ENCODE measurements at places on chromosomes 3 and 15.

GRCh38 chr3:105394177-105394576 lies 27.5 kb downstream of the ALCAM start:
- DNase-seq = no peak

GRCh38 chr15:94231723-94232468 lies 535 bp downstream of the MCTP2 start:
- DNase-seq = no peak

- DNase-seq = no peak
Observed at GRCh38 chr15:90437516-90437915, 49.5 kb downstream of the IQGAP1 start.

GRCh38 chr15:70870051-70870450 lies 16.1 kb upstream of the LARP6 start:
- no peak for DNase-seq

DNA sequence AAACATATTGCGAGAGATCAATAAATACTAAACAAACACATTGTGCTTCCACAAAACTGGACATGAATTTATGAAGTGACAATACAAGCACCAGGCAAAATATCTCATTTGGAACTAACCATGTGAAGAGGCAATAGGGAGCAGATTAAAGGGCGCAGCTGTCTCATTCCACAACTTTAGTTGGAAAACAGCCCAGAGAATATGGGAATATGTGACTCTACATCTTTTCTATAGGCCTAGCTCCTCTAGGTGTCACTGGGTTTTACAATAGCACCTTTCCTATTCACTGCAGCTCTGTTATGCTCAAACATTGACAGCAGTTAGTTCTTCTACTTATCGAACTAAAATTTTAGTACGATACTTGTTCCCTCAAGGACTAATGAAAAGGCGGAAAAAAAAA lies 866.3 kb upstream of the GBE1 start:
- no peak for DNase-seq

DNA sequence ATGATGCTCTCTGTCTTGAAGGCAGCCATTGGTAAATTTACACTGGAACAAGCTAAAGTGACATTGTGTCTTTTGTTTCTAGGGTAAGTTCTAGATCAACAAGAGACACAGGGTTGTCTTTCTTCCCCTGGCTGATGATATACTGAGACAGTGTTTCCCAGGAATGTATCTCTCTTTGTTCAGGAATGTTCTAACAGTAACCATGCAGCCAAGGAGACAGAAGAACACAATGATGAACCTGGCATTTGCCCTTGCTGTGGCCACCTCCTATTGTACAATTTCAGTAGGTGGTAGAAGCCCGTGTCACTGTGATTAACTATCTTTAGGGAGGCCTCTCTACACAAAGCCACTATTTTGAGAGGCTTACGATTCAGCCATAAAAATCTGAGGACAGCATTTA lies 130.7 kb downstream of the LRTM1 start:
- DNase-seq = no peak

- DNase-seq = no peak
Observed at GRCh38 chr15:82950295-82950694, 2.2 kb downstream of the HOMER2 start.

DNA sequence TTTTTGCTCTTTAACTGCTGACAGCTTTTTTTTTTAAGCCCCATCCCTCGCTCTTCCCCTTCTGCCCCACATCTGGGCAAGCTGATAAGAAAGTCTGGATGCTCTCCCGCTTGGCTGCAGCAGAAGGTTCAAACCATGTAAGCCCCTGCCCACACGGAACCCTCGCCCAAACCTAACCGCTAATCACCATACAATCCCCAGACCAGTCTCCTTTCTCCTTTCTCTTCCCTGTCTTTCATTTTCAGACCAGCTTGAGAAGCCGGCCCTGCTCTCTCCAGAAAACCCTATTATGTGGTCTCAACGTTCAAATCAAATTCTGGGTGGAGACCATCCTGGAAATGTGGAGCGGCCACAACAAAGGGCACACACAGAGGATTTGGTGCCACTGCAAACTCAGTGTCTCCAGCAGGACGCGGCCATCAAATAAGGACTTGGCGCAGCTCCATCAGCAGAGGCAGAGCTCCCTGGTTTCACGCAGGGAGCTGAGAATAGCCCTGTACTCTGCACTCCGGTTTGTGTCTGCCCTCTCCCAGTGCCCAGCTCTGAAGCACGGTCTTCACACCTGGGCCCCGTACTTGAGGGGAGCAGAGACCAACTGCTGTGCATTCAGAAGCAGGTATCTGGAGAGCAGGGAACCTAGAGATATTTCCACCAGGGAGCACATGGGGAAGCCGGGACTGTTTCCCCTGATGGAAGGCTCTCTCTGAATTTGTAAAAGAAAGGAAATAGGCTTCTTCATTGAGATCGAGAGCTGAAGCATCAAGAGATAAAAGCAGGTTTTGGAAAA lies 92.6 kb downstream of the XXYLT1 start:
- DNase-seq = no peak

GRCh38 chr15:51022206-51022605 lies 72.5 kb downstream of the TNFAIP8L3 start:
- DNase-seq = no peak

GRCh38 chr3:126556637-126557414 lies 1.9 kb downstream of the C3orf22 start:
- DNase-seq = no peak

DNA sequence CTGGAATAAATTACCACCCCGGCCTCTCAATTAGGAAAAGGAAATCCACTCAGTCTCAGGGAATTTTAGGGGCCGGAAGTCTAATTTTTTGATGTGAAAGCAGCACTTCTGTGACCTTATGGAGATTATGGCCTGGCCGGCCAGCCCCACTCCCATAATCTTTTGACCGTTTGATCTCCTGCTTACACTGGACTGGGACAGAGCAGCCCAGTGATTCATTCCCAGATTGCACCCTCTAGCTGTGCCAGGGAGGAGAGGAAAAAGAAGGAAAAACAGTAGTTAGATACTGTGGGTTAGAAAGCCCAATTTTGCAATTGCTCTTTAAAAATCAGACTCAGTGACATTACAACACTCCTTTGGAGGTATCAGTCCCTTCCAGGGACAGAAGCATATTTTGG lies 32.4 kb downstream of the GJD2 start:
- DNase-seq = no peak

- DNase-seq = no peak
Observed at GRCh38 chr3:151351219-151351618, 21.9 kb upstream of the P2RY13 start.

- DNase-seq = no peak
Observed at GRCh38 chr3:125381314-125381713, 6.2 kb upstream of the ZNF148 start.

- no peak for DNase-seq
Observed at GRCh38 chr15:100221471-100222348, 120.1 kb downstream of the ADAMTS17 start.

DNA sequence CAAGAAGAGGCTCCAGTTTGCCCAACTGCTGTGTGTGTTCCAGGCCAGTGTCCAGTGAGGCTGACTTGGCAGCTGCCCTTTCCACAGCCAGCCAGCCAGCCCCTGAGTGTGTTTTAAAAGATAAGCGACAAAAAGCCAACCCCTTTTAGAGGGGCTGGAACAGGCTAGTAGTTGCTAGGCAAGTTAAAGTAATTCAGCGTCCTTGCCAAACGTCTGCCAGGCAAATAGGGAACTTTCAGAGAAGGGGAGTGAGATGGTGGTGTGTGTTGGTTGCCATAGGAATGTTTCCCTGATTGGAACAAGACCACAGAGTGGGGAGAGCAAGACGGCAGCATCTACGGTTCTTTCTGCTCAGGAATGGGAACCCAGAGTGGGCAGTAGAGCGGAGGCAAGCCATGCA lies 86.3 kb downstream of the TMEM108 start:
- DNase-seq = peak; percentile 69

DNA sequence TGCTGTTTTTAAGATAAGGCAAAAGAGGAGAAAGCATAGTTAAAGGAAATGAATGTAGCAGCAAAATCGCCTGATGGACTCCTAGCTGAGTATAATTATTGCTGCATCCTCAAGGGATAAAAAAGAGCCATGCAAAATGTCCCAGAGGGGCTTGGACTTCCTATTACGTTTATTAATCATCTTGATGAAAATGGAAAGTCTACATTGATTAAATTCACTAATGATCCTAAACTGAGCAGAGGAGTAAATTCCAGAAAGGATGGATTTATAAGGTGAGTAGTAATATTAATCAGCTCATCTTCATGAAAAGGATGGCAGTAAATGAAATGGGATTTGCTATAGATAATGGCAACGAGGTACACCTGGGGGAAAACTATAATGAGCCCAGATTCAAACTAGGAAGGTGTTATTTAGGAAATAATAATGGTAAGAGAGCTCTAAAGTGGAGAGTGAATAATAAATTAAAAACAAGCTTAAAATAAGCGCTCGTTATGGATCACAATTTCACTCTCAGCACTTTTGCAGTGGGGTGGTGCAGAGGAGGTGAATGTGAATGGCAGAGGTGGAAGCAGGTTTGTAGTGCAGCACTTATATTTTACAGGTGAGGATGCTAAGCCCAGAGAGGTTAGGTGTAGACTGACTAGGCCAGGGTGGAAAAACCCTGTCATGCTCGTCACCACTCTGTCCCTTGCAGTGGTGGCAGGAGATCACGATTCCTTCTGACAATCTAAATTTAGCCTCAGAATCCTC lies 22.3 kb downstream of the IL5RA start:
- no peak for DNase-seq

GRCh38 chr3:172275586-172275985 lies 172.7 kb downstream of the GHSR start:
- DNase-seq = no peak

- DNase-seq = no peak
Observed at GRCh38 chr3:125300416-125300815, 74.7 kb downstream of the ZNF148 start.

GRCh38 chr15:29141308-29142128 lies 128.1 kb downstream of the NSMCE3 start:
- DNase-seq = no peak

GRCh38 chr3:189001559-189001958 lies 170.2 kb upstream of the TPRG1 start:
- DNase-seq = no peak

DNA sequence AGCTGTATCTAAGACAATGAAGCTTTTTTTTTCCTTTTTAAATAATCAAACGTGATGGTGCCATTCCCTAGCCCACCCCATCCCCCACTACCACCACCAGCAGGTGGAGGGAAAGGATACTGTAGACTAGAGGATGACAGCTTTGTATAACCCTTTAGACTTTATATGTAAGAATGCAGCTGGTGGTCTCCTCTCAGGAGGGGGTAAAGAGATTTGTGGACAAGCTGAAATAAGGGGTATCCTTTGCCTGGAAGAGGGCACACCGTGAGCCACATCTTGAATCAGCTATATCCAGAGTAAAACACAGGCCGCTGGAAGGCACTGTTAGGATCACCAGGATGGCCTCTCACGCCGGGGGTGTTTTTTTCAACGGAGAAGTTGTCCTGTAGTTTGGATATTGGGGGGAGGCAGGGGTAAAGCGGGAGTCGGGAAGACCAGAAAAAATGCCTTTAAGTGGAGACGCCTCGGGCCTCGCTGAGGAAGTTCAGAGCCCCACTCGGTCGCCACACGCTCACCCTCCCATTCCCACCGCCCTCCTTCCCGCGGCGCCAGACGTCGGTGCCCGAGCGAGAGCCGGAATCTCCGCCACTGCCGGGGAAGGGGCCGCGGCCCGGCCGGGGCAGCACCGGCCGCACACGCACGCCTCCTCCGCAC lies 986 bp downstream of the KPNA4 start:
- DNase-seq = peak; percentile 11

All from right lung (tissue), 10 donors.